D341Med (cell line): ENCODE measurements at places on chromosomes 13 and 19.

DNA sequence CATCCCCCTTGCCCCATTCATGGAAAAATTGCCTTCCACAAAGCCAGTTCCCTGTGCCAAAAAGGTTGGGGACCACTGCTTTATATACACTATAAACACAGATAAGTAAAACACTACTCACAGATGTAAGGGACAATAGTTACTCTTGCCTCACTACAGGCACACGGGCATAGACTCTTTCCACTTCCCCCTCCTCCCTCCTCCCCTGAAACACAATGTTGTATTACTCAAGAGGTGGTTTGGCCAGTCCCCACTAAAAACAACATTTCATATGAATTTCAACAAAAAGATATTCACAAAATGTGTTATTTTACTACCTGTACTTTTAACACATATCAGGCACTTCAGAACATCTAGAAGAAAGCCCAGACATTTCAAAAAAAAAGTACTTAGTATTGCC lies 45.1 kb downstream of the EPSTI1 start:
- no peak for DNase-seq

GRCh38 chr13:106089261-106089980 lies 446.0 kb downstream of the EFNB2 start:
- DNase-seq, result no peak

DNA sequence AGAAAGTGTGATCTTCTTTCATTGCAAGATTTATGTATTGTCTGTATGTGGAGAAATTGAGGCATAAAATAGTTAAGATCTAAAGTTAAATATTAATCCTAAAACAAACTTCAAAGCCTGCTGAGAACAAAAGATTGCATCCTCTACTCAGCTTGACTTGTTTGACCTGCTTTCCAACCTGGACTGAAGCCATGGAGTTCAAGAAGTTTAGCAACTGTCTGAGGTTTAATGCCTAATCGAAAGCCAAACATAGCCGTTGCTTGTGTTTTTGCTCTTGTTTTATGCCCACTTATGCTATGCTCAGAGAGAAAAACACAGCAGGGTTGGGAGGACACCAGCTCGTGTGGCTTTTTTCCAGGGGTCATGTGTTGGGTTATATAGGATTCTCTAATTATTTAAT lies 135.6 kb downstream of the NUFIP1 start:
- no peak for DNase-seq

DNA sequence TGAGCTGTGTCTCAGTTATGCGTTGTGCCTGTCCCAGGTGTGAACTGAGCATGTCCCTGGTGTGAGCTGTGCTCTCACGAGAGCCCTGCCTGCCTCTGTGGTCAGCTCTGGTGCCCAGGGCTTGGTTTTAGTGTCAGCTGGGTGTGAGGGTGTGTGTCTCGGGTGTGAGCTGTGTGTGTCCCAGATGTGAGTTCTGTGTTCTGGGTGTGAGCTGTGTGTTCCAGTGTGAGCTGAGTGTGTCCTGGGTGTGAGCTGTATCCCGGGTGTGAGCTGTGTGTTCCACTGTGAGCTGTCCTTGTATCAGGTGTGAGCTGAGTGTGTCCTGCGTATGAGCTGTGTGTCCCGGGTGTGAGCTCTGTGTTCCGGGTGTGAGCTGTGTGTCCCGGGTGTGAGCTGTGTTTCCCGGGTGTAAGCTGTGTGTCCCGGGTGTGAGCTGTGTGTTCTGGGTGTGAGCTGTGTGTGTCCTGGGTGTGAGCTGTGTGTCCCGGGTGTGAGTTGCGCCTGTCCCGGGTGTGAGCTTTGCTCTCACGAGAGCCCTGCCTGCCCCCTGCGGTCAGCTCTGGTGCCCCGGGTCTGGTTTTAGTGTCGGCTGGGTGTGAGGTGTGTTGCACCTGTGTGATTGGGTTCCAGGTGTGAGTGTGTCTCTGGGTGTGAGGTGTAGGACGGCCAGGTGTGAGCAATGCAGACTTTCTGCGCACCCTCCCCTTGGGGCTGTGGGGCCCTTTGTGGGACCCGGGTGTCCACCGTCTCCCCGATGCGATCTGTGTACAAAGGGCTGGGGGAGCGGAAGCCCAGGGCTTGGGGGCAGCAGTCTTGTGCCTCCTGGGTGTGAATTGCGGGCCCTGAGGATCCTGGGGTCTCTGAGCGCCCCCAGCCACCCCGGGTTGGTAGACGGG lies 7.1 kb upstream of the PEAK3 start:
- DNase-seq, result no peak
